Activated CD8-positive, alpha-beta memory T cell treated with anti-CD3 and anti-CD28 coated beads for 1 hour (primary cell): ENCODE measurements at places on chromosomes 11 and 22.

DNA sequence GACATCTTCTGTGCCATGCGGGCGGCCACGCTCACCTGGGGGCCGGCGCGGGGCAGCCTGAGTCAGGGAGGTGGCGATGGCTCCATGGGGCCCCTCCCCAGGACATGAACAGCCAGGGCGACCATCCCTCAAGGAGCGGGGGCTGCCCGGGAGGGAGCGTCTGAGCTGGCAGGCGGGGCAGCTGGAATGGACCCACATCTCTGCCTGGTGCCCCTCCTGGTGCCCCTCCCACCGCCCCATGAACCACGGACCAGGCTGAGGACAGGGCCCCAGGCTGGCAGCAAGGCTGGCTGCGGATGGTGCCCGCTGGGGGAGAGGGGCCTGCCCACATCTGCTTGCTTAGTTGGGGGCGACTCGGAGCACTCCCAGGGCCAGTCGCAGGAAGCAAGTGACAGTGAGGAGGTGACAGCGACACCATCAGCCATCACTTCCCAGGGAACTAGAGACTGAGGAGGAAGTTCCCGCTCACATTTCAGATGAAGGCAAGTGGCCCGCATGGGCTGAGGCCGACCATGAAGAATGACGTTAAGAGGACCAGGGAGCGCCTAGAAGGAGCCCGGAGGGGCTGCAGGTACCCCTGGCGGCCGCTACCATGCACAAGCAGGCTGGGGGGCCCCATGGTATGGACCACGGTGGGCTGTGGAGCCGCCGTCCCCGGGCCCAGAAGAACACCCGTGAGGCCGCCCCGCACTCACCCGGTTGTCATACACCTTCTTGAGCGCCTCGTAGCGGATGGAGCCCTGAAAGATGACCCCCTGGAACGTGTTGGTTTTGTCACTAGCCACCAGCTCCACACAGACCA lies 37.3 kb downstream of the KIAA0930 start:
- no peak for DNase-seq

DNA sequence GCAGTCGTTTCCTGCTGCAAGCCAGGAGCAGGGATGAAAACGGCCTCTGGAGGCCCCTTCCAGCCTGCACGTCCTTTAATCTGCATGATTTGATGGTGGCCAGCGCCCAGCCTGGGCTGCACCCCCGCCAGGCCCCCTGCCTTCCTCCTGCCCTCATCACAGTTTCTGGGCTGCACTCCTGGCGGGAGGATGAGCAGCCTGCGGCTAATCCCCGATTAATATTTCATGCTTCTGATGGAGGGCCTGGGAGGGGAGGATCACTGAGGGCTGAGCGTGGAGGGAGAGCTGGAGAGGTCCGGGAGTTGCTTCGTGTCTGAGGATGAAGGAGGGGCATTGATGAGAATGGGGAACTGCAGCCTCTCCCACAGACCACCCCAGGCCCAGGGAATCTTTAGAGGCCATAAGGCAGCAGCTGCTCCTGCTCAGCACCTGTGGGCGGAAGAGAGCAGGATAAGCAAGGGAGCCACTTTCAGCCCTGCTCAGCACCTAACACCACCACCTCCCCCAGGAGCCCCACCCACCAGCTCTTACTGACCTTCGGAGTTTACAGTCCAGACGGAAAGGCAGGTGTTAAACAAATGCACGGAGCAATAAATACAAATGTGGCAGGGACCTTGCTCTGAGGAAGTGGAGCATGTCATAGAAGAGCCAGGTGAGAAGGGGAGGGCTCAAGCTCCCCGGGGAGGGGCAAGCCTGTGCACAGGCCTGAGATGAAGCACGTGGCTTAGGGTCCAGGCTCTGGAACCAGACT lies 135.0 kb upstream of the NECTIN1 start:
- no peak for DNase-seq

DNA sequence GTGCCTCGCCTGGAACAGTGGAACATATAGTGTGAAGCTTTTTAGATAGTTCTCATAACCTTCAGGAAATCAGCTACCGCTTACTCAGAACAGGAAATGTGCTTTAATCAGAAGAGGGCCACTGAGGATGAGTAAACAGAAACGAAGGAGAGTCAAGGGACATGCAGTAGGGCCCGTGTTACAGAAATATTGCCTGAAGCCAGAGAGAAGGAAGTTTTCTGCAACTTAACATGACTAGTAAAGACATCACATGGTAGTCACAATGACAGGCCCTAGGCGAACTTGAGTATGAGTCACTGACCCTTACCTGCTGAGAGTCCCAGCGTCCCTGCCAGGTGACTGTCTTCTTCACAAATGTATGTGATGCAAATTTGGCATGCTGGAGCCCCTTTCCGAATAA lies 39.4 kb downstream of the CARD18 start:
- no peak for DNase-seq

DNA sequence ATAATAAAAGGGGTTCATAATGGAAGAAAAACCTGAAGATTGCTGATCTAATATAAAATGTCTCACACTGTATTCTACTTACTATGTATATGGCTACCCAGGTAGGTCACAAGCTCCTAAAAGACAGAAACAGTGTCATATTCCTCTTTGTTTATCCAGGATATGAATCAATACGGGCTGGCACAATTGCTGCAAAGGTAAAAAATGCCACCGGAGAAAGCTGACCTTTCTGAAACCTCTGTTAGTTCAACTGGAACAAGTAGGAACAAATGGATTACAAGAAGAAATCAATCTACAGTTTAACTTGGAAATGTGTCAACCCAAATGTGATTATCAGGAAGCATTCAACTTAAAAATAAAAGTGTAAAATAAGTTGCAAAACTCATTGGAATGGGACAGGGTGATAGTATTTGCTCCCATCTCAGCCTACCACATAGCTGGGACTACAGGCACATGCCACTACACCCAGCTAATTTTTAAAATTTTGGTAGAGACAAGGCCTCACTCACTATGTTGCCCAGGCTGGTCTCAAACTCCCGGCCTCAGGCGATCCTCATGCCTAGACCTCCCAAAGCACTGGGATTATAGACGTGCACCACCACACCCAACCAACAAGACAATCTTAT lies 27.6 kb downstream of the SLC35F2 start:
- DNase-seq, result no peak

GRCh38 chr22:33447733-33448132 lies 389.6 kb upstream of the SYN3 start:
- DNase-seq, result no peak

- no peak for DNase-seq
These were observed 808.0 kb downstream of the DLG2 start for GRCh38 chr11:84819128-84819527.

GRCh38 chr11:67614730-67615714 lies 8.3 kb downstream of the NDUFV1 start:
- DNase-seq, result no peak

GRCh38 chr22:19706661-19707151 lies 7.6 kb upstream of the SEPTIN5 start:
- DNase-seq, result no peak

GRCh38 chr11:13140873-13141655 lies 131.9 kb downstream of the RASSF10 start:
- no peak for DNase-seq

GRCh38 chr11:115360186-115360824 lies 143.9 kb downstream of the CADM1 start:
- no peak for DNase-seq

DNA sequence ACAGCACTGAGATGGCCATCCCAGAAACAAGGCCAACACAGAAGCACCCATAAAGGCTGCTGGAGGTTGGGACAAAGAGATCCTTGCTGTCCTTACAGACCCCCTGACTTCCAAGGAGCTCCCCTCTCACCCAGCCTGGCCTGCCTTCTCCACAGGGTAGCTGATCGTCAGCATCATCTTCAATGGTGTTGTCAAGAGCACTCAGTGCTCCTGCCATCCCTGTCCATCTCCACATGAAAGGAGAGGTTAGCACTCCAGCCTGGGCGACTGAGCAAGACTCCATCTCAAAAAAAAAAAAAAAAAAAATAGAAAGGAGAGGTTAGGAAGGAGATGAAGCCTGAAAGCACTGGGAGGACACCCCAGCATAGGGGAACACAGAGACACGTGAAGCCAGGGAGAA lies 2.1 kb upstream of the POU2AF3 start:
- no peak for DNase-seq

- DNase-seq, result no peak
These were observed 10.7 kb upstream of the MTMR3 start for GRCh38 chr22:29872144-29872893.

DNA sequence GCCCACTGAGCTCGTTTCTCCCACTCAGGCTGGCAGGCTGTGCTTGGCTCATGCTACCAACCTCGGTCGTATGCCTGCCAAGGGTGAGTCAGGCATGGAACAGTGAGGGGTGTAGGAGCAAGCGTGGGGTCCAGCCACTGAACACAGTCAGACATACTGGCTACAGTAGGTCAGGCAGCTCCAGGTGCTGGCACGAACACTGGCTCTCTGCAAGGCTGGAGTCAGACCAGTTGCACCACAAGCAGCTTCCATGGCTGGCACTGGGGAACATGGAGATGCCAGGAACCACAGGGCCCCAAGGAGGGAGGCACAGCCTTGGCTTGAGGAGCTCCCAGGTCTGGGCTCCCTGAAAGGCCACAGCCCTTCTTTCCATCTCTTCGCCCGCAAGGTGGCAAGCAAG lies 410.7 kb upstream of the KIRREL3 start:
- DNase-seq, result no peak

- DNase-seq, result no peak
These were observed 581.2 kb downstream of the TBC1D22A start for GRCh38 chr22:47343611-47344010.

DNA sequence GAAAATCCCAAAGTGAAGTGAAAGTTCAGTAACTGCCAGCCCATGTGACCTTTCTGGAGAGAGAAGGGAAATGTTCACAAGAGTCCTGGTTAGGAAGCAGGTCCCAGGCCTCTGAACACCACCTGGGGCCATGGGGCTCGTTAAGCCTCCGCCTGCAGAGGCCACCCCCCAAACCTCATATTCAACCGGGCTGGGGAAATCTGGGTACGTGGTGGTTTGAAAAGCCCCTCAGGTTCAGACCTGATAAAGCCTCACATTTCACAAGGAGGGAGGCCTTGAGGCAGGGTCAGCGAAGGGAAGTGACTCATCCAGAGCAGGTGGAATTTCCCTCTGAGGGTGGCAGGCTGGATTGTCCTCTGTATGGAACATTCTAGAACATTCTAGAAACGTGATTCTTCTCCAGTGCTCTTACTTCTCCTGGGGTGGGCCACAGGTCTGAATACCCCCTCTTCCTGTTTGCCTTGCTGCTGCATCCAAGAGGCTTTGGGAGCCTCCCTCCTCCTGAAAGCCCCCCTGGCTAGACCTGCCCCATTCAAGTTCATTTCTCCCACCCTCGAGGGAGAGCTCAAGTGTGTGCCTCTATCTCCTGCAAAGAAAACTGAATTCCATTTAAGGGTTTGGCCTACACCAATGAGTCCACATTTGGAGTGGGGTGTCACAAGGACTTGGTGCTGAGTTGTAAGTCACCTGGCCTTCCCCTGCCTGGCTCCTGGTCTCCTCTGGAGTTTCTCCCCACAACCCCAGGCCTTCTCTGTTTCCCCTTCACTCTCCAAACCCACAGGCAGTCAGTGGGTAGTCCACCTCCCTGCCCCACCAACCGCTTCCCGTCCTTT lies 6.3 kb downstream of the FXYD2 start:
- DNase-seq, result no peak

GRCh38 chr22:44574057-44574639 lies 76.1 kb upstream of the RTL6 start:
- no peak for DNase-seq

DNA sequence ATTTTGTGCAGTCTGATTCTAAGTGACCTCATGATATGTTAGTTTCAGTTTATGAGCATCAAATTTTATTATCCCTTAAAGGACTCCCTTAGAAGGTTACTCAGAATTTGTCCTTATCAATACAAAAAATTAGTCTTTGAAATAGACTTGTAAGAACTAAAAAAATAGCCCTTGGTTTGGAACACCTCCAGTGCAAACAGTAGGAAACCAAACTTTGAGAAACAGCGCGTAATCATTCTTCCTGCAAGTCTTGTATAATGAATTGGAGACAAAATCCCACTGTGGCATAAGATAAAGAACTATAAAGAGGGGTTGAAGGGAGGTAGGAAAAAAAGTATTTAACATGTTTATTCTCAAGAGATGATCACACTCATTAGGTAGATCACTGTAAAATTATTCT lies 10.8 kb upstream of the MSANTD4 start:
- DNase-seq, result no peak

- DNase-seq, result peak; percentile 7
These were observed 357.3 kb downstream of the CTTN start for GRCh38 chr11:70755410-70756158.

DNA sequence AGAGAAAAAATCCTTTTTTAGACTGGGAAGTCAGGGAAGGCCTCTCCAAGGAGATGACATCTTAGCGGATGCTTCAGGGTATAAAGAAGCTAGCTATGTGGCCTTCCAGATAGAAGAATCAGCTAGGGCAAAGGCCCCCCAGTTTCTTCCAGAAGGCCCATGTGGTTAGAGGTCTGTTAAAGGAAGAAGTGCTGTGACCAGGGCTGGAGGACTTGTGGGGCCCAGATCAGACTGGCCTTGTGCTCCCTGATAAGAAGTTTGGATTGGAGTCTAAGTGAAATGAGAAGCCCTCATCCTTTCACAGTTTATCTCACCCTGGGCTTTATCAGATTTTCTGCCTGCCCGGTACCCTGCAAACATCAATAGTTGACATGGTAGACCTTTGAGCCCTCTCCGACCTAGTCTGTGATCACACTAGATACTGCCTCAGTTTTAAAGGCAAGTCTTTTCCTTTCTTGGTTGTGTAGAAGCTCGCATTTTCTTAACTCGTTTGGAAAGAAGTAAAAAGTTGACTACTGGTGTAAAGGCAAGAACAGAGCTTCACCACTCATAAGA lies 7.8 kb downstream of the AMPD3 start:
- DNase-seq, result no peak

GRCh38 chr22:30868663-30869385 lies 99.8 kb downstream of the MORC2 start:
- no peak for DNase-seq

DNA sequence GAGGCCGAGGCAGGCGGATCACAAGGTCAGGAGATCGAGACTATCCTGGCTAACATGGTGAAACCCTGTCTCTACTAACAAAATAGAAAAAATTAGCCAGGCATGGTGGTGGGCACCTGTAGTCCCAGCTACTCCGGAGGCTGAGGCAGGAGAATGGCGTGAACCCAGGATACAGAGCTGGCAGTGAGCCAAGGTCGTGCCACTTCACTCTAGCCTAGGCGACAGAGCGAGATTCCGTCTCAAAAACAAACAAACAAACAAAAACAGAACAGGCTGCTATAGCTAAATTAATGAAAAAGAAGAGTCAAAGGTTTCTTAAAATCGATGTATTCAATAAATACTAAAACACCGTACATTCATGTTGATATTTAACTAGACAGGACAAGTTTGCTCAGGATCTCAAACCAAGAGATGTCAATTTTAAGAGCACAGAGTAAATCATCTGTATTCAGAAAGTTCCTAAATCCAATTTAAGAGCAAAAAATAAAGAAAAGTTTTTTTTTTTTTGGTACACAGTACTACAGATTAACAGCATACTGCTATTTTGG lies 59.9 kb downstream of the NUP98 start:
- no peak for DNase-seq
